ENCODE measurements at places on chromosomes 11 and 22. TPM values are rescaled to one million over a fixed set of nuclear protein-coding genes. Genes with fewer than 3 reads are reported as not detected.

DNA sequence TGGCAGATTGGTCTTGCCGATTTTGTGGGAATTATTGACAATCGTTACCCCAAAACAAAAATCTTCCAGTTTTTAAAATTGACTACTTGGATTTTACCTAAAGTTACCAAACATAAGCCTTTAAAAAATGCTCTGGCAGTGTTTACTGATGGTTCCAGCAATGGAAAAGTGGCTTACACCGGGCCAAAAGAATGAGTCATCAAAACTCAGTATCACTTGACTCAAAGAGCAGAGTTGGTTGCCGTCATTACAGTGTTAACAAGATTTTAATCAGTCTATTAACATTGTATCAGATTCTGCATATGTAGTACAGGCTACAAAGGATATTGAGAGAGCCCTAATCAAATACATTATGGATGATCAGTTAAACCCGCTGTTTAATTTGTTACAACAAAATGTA is 37.2 kb downstream of the IGLL1 start:
- DNase-seq = no peak

GRCh38 chr11:88813233-88813915 is 252.4 kb downstream of the GRM5 start:
- DNase-seq = no peak

DNA sequence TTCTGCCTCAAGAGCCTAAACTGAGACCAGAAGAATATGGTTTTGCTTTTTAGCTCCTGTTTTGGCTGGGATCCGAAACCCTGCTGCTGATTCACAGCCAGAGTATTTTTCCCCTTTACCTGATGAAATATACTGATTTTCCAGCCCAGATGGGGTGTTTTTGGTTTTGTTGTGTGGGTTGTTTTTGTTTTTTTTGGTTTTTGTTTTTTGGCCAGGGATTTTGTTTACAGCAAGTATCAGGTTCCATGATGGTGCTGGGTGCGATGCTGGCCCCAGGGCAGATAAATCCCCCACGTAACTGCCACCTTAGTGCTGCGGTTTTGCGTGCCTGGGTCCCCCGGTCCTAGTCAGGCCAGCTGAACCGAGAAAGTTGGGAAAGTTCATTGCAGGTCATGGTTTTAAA is 103.7 kb downstream of the ZBTB16 start:
- DNase-seq = no peak

- no peak for DNase-seq
Measured at GRCh38 chr11:33006010-33006409, 9.7 kb upstream of the DEPDC7 start.

The PDE3B gene
- 24.3 TPM for total RNA-seq

- DNase-seq = no peak
Measured at GRCh38 chr11:108027057-108027456, 18.4 kb downstream of the CUL5 start.

Measured in neural crest cell (in vitro differentiated cells).